ENCODE measurements at places on chromosomes 3 and 15.

DNA sequence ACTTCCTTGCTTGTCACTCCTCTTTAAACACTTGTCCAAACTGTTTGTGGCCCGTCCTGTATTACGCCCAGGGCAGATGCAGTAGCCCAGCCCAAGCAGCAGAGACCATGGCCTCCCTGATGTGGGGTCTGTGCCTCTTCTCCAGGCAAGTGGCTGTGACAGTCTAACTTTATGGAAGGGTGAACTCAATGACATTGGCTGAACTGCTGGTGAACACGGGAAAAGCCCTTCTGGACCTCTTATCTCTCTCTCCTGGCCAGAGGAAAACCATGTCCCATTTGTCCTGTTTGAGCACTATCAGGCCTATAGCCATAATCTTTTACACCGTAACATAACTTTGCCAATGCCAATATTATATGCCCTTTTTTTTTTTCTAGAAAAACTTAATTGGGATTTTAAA is 67.6 kb downstream of the SMAD3 start:
- DNase-seq = no peak

GRCh38 chr3:48405971-48406370 is 23.9 kb downstream of the PLXNB1 start:
- no peak for DNase-seq

GRCh38 chr3:98901119-98901391 is 440 bp downstream of the DCBLD2 start:
- DNase-seq = peak; percentile 47

- DNase-seq = peak; percentile 94
Observed at GRCh38 chr3:123678108-123678511, 93.3 kb upstream of the HACD2 start.

GRCh38 chr15:83581381-83581780 is 72.5 kb upstream of the ADAMTSL3 start:
- no peak for DNase-seq

DNA sequence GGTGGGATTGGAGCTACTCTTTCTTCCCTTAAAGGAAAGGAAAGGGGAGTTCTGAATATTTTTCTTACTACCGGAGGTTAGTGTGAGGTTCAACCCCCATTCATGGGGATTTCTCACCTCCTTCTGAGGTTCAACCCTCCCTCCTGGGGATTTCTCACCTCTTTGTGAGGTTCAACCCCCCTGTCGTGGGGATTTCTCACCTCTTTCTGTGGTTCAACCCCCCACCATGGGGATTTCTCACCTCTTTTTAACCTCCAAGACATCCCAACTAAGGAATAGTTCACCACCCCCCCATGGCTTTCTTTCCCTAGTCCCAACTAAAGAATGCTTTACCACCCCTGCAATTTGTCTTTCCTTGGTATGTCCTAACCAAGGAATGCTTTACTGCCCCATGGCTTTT is 520.3 kb downstream of the EDEM1 start:
- DNase-seq = no peak

- no peak for DNase-seq
Observed at GRCh38 chr3:57152151-57153143, 12.7 kb downstream of the IL17RD start.

DNA sequence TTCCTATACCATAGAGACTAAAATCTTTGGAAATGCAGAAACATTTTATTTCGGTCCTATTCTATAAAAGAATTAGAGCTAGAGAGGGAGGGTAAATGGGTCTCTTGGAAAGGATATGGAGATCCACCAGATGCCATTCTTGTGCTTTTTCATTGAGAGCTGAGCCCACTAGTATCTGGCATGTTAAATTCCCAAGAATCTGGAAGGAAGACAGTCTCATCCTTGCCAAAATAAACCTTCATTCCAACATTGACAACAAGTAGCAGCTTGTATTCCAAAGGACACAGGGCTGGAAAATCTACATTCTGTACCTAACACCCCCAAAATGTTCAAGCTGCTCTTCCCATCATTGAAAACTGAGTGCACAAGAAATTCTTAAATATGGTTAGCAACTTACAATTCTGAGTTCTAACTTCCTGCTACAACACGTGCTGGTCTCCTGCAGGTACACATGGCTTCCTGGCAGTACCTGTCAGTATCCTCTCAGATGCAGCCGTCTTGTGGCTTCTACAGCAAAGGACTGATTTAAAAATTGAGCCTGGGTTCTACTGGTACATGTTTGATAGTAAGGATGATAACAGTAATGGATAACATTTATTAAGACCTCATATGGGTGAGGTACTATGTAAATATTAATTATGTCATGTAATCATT is 348.1 kb downstream of the SV2B start:
- no peak for DNase-seq

DNA sequence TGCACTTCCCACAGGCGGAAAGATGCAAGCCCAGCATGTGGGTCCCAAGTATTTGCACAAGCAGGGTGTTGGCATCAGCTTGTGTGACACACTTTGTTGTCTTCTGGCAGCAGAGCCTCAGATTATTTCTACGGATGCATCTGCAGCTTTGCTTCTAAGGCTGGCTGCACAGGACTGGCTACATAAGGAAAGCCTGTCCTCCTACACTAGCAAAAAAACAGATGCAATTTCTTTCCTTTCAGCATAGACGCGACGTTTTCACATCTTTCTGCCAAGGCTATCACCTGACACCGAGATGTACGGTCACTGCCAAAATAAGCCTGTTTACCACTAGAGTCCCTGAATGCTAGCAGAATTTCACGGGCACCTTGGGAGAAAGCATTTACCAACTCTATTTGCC is 13.5 kb downstream of the MRPS11 start:
- DNase-seq = no peak

DNA sequence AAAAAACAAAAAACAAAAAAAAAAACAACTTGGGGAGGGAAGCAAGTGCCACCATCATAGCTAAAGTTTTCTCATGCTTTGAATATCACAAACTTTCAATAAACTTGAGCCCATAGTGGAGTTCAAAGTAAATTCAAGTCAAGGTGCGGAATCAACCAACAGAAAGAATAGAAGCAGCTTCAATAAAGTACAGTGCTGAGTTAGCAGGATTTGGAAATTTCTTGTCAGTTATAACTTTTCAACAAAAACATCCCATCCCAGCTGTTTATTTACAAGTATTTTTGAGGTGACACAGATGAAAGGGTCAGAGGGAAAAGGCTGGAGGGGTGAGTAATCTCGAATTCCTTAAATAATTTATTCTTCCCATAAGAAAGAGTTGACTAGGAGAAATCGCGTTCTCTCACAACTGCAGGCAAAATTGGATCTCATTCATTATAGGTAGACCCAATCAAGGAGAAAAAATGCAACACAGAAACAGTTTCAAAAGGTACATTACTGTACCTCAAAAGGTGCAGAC is 477.4 kb upstream of the RASGRP1 start:
- DNase-seq = no peak

DNA sequence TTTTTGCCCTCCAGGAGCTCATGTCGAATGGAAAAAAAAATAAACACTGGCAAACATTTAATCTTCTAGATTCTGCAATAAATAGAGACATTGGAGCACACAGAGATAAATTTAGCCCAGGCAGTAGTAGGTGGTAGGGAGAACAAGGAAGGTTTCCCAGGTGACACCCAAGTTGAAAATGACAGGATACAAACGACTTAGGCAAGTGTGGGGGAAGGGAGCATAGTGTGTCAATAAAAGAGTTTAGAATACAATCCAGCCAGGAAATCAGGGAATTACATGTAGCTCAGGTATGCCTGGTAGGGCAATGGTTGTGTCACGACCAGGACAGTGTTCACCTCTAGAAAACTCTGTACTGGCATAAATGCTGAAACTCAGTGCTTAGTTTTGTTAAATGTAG is 364.6 kb upstream of the AGTR1 start:
- DNase-seq = no peak

DNA sequence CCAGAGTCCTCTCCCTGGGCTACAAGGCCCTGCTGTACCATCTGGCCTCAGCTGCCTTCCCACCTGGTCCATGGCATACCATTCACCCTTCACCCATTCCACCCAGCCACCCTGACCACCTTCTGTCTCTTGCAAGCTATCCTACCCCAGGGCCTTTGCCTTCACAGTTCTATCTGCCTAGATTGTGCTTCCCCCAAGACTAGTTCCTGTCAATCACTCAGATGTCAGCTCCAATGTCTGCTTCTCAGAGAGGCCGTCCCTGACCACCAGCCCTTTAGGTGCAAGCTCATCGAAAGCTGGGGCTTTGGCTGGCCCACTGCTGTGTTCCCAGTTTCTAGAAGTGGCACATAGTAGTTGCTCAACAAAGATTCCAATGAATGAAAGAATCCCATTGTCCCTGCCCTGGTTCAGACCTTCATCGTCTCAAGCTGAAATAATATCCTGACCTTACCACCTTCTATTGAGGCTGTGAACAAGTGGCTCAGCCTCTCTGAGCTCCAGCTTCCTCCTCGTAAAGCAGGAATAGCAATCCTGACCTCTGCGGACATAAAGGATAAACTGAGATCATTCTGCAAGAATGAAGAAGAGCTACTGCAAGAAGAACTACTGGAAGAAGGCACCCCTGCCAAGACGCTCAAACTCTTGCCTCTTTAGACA is 15.8 kb downstream of the EFCAB12 start:
- no peak for DNase-seq

- no peak for DNase-seq
Observed at GRCh38 chr3:138325990-138326389, 3.7 kb downstream of the NME9 start.
